Small intestine (tissue), 16 donors: ENCODE measurements at places on chromosomes 7 and 10. TPM values are rescaled to one million over a fixed set of nuclear protein-coding genes. Genes with fewer than 3 reads are reported as not detected.

DNA sequence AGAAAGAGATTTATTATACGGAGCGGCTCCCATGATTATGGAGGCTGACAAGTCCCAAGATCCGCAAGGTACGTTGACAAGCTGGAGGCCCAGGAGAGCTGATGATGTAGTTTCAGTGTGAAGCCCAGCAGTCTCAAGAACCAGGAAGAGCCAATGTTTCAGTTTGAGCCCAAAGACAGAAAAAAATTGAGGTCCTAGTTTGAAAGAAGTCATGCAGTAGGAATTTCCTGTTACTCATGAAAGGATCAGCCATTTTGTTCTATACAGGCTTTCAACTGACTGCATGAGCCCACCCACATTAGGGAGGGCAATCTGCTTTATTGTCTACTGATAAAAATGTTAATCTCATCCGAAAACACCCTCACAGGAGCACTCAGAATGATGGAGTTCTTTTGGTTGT, 51.5 kb downstream of the CCDC71L start:
- H3K36me3 ChIP-seq: no peaks in the 10 kb centered on the region
- no peak overlapping the region for H3K4me3 ChIP-seq
- H3K4me1 ChIP-seq: peaks cover 5% of the 10 kb centered on the region
- H3K27me3 ChIP-seq: no peaks in the 10 kb centered on the region

GRCh38 chr10:20535897-20536881, 360.9 kb downstream of the NEBL start:
- H3K36me3 ChIP-seq: no peaks in the 10 kb centered on the region
- no peak overlapping the region for H3K4me3 ChIP-seq
- no peaks in the 10 kb centered on the region for H3K27me3 ChIP-seq
- no peak for DNase-seq
- H3K4me1 ChIP-seq: no peaks in the 10 kb centered on the region

DNA sequence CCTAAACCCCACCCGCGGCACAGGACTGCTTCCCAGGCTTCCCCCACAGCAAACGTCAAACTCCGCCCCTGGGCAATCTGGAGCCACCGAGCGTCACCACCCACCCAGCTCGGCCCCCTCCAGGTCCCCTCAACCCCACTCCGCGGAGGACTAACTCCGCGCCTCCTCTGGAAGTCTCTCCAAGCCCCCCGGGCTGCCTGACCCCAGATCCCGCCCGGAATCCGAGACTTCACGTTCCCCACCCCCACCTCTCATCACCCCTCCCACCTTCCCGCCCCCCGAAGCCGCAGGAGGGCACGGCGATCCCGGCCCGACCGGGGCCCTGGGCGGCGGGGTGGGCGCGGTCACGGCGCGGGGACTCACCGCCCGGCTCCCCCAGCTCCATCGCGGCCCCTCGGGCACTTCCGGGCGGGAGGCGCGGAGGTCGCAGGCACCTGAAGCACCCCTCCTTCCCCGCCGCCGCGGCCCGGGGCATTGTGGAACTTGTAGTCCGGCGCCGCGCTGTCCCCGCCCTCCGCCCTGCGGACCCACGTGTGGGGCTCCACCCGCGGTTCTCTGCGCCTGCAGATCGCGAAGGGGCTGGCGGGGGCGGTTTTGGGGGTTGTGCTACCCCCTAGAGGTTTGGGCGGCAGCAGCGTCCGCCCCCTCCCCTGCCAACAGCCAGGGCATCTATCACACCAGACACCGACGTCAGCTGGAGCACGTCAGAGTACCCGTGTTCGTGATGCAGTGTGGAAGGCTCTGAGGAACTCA, at the start of gene TMUB1:
TMUB1 (minus strand) TSS at position 423 of the 753 bp plus-strand sequence. CDS start 930 bp downstream, outside the sequence.
- no peaks in the 10 kb centered on the region for H3K27me3 ChIP-seq
- H3K36me3 ChIP-seq: no peaks in the 10 kb centered on the region
- H3K4me3 ChIP-seq: peak within 1 kb of the TSS; percentile 75
- H3K27ac ChIP-seq: peak within 1 kb of the TSS; percentile 89
- H3K4me1 ChIP-seq: peaks cover 3% of the 10 kb centered on the region
- DNase-seq: peak; percentile 78

GRCh38 chr7:131774419-131775220, 218.2 kb upstream of the PODXL start:
- H3K4me1 ChIP-seq: no peaks in the 10 kb centered on the region
- no peaks in the 10 kb centered on the region for H3K27me3 ChIP-seq
- H3K36me3 ChIP-seq: no peaks in the 10 kb centered on the region

GRCh38 chr10:60107308-60107976, 201.1 kb upstream of the CCDC6 start:
- H3K4me3 ChIP-seq: no peak overlapping the region
- H3K36me3 ChIP-seq: peaks cover 7% of the 10 kb centered on the region
- no peak overlapping the region for H3K27ac ChIP-seq
- no peak for DNase-seq
- H3K27me3 ChIP-seq: no peaks in the 10 kb centered on the region

DNA sequence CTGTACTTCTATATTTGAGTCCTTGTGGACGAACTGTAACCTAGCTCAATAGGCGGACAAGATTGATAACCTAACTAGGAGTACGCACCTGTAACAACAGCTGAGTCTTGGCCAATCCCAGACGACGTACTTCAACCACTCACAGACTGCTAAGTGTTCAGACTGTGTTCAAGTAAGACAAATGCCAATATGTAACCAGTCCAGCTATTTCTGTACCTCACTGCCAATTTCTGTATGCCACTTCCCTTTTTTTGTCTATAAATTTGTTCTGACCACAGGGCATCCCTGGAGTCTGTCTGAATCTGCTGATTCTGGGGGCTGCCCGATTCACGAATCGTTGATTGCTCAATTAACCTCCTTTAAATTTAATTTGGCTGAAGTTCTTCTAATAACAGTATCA, 32.2 kb downstream of the HACD1 start:
- no peaks in the 10 kb centered on the region for H3K27me3 ChIP-seq
- no peaks in the 10 kb centered on the region for H3K36me3 ChIP-seq
- H3K4me3 ChIP-seq: no peak overlapping the region
- DNase-seq: no peak

GRCh38 chr10:120456626-120457430, at the start of gene PLPP4:
Gene PLPP4 (plus strand): TSS chr10:120457227. CDS start chr10:120457306, 79 bp downstream.
- H3K4me1 ChIP-seq: no peaks in the 10 kb centered on the region
- no peaks in the 10 kb centered on the region for H3K36me3 ChIP-seq
- no peak for DNase-seq
- peaks cover 10% of the 10 kb centered on the region for H3K27me3 ChIP-seq
- H3K4me3 ChIP-seq: peak within 1 kb of the TSS; percentile 18

- H3K4me1 ChIP-seq: peaks cover 28% of the 10 kb centered on the region
- H3K27me3 ChIP-seq: no peaks in the 10 kb centered on the region
- H3K4me3 ChIP-seq: no peak overlapping the region
- H3K27ac ChIP-seq: peak overlapping the region; percentile 61
- no peak for DNase-seq
- no peaks in the 10 kb centered on the region for H3K36me3 ChIP-seq
Observed at GRCh38 chr10:61964059-61964709, 62.7 kb downstream of the ARID5B start.

GRCh38 chr10:113381981-113382509, 170.8 kb upstream of the HABP2 start:
- H3K4me3 ChIP-seq: no peak overlapping the region
- H3K27ac ChIP-seq: peak overlapping the region; percentile 12
- H3K27me3 ChIP-seq: peaks cover 3% of the 10 kb centered on the region
- peaks cover 4% of the 10 kb centered on the region for H3K4me1 ChIP-seq

- H3K4me1 ChIP-seq: no peaks in the 10 kb centered on the region
- H3K27ac ChIP-seq: peak overlapping the region; percentile 100
- no peaks in the 10 kb centered on the region for H3K36me3 ChIP-seq
- no peaks in the 10 kb centered on the region for H3K27me3 ChIP-seq
- peak; percentile 49 for DNase-seq
Observed at GRCh38 chr10:1047937-1048336, 982 bp downstream of the IDI1 start.

PAX4 gene
- polyA plus RNA-seq: 4.9 TPM

NRG3 gene
- 0.25 TPM for polyA plus RNA-seq
